Right lung (tissue), 10 donors: ENCODE measurements at places on chromosomes 3 and 15.
A peak's percentile ranks its signal among the peaks of the same experiment; 100 is the strongest.

DNA sequence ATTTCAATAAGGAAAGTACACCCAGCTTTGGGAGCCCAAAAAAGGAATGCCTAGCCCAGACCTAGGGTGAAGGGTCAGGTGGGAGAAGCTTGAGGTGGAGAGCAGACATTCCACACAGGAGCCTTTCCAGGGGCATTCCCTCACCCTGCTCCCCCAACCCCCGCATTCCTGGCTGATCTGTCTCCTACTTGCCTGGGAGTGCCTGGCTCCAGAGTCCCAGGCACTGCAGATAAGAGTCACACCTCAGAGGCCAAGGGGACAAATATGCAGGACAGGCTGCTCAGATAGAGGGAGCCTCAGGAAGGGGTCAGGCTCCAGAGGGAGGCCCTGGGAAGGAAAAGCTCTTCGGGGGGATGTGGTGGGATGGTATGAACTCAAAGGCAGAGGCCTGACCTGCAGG is 20.8 kb upstream of the HCN4 start:
- no peak for DNase-seq

DNA sequence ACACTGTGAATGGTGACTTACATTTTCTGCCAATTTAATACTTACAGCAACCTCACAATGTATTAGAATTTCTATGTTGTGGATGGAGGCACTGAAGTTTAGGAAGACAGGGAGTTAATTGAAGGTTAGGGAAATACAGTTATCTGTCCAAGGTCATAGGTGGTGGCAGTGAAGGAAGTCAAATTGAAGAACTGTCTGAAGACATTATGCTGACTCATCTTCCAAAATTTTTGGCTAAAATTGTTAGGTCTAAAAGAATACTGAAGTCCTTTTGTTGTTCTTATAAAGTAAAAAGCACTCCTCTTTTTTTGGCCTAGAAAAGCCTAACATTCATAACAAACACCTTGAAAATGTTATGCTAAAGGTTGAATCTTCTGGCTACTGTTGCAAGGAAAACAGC is 27.7 kb downstream of the EMC4 start:
- no peak for DNase-seq

DNA sequence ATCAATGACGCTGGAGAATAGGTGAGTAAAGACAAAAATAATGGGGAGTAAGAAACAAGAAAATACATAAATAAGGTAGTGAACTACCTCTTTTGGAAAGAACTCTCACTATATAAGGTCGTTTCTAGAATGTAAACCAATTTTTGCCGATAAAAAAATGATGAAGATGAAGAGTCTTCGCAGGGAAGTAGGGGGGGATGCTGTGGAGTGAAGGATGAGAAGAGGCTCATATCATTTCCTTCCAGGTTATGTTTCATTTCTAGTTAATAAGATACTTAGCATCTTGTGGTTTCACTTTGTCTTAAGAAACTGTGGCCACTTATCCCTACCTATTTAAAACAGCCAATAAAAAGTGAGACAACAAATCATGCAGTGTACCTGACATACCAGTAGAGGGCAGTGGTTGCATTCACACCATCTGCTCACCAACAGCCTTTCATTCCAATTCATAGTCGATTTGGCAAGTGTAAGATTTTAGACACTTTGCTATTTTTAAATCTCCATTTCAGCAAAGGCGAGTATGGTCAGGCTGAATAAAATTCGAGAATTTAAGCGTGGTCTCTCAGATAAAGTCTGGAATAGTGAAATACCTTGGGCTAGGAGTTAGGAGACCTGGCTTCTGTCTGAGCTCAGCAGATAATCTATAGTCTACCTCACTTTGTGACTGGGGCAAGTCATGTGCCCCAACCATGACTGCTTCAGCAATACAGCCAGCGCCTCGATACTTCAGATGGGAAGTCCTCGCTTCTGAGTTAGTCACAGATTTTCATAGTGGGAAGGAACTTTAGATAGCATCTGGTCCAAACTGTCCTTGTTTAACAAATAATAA is 28.9 kb upstream of the ICE2 start:
- DNase-seq, result peak; percentile 62

DNA sequence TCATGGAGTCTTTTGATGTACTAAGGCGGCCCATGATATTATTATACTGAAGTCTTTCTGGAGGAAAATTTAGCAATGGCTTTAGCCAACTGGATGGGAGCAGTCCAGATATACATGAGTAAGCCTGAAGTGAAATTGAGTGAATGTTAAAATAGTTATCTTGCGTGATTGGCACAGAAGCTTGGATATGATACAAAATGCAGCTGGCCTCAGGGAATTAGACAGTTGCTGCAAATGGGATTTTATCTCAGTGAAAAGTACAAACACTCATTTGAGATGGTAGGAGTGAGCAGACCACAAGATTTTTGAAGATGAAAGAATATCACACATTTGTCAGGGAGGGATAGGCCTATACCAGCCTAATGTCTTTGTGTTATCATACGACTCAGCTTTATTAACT is 8.9 kb downstream of the LMOD3 start:
- peak; percentile 36 for DNase-seq

DNA sequence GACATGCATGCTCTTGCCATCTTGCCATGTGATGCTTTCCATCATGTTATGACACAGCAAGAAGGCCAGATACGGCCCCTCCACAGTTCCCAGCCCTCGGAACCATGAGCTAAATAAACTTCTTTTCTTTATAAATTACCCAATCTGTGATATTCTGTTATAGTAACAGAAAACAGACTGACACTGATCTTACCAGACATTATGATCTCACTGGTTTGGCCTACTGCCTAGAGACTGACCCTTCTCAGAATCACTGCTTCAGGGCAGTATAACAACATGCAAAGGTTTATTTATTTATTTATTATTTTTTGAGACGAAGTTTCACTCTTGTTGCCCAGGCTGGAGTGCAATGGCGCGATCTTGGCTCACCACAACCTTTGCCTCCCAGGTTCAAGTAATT is 14.0 kb downstream of the ZNF619 start:
- DNase-seq, result no peak

DNA sequence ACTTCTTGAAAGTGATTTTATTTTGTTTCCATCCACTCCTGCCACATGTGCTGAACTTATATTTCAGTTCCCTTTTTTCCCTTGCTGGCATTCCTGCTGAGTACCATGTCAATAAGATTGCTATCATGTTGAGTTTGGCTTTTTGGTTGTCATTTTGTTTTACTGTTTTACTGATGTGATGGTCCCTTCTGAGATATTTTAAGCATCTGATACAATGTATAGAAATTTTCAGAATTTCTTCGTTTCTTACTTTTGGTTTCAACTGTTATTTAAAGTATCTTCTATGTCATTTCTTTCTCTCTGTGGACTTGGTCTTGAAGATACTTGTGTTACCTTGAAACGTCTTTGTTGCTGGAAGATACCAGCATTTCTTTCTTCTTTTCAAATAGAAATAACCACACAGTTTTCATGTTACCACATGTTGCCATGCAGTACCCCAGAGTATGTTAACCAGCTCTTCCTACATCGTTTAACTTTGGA is 14.1 kb downstream of the SIDT1 start:
- no peak for DNase-seq

DNA sequence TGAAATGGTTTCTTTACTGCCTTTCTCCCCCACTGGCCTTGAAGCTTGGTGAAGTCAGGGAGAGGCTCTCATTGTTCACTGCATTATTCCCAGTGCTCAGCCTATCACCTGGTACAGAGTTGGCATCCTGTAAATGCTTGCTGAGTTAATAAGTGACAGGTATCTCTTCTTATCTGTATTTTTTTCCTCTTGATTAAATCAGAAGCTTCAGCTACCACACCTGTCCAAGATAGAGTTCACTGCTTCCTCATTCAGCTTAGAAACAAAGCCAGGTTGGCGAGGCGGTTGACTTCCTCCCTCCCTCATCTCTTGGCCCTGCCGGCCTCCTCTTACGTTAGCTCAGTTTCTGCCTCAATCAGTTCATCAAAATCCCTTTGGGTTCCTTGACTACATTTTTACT is 142.8 kb downstream of the LIPC start:
- no peak for DNase-seq

DNA sequence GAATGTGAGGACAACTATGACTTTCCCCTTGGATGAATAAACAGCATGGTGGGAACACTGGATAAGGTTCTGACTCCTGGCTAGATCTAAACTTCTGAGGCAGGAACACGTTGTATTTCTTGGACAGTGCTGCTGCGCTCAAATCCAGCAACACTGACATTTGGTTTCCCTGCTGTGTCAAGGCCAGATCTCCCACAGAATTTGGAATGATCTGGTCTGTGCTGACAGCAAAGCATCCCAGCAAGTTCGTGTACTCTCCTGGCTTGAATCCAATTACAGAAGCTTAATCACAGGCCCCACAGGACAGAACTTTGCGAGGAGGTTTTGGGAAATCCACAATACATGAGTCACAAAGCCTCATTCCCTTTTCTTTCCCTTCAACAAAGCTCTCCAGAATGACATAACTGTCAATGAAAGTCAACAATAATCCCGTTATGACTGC is 92.5 kb downstream of the ADAMTS9 start:
- no peak for DNase-seq

GRCh38 chr3:32821686-32822296 is 4.0 kb downstream of the TRIM71 start:
- DNase-seq, result no peak

DNA sequence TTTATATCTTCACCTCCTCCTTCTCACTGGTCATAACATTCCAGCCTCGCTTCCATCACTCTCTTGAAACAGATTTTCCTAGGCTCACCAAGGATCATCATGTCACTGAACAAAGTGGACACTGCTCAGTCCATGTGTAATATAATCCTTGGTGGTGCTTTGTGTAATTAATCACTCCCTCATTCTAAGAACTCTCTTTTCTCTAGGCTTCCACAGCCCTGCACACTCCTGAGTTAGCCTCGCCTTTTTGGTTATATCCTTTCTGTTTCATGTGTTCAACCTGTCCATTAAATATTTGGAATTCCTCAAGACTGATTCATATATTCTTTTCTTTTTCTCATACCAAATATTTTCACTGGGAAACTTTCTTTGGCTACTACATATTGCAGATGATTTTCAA is 440.8 kb downstream of the PYDC2 start:
- no peak for DNase-seq

DNA sequence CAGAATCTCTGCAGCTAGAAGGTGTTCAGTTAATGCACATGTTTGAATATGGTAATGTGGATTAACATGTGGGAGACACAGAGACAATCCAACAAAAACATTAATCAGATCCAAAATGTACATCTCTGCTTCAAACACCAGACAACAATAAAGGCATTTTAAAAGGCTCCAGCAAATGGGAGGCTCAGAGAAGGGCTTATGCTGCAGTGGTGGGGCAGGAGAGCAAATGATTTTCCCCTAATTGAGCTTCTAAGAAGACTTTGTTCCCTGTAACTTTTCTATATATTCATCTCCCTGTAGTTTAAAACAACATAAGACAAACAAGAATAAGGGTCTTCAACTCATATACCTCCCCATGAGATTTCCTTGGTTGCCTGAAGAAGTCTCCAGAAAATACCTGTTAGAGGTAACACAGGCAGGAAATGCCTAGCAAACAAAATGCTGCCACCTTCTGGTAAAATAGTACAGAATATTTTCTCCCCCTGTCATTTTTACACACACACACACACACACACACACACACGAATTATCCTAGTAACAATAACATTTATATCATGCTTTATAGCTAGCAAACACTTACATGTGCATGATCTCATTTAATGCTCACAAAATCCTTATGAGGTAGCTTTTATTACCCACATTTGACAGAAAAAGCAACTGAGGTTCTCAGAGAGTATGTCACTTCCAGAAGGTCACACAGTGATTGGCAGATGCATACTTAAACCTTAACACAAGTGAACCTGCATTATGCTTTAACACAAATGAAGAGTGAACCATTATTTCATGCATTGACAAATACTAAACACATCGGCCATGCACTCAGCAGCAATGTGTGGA is 123.4 kb upstream of the MB21D2 start:
- no peak for DNase-seq

DNA sequence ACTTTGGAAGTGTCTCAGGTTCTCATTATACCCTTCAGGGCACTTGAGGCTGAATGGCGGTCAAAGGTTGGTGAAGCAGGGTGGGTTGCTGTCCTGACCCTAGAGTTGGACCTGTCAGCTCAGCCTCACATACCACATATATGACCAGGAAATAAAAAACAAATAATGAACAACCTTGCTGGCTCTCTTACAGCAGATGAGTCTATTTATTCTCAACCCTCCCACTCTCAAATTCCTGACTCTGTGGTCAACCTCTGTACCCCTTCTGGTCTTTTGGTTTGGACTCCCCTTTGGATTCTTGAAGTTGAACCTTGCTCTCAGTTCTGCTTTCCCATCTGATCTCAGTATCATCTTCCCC is 16.9 kb downstream of the PPP2R3A start:
- no peak for DNase-seq

DNA sequence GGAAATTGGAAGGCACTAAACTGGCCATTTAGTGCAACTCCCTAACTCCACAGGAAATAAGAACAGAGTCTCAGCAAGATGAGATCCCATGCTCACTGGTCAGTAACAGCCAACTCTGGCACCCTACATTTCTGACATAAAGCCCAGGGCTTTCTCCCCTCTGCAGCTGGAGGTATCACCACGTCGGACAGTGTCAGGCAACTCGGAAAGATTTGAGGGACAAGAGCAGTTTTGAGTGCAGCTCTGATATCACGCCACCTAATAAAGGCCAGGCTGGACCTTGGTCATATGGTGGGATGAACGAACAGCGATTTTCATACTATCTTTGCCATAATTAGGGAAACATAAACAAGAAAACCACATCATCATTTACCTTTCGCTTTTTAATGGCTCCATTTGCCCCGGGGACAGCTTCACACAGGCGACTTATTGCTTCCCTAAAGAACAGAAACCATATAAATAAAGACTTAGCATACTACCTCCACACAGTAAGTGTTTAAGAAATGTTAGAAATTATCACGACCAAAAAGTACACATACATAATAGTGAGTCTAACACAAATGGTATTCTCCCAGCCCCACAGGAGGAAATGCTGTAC is 12.5 kb downstream of the EID1 start:
- DNase-seq, result no peak

DNA sequence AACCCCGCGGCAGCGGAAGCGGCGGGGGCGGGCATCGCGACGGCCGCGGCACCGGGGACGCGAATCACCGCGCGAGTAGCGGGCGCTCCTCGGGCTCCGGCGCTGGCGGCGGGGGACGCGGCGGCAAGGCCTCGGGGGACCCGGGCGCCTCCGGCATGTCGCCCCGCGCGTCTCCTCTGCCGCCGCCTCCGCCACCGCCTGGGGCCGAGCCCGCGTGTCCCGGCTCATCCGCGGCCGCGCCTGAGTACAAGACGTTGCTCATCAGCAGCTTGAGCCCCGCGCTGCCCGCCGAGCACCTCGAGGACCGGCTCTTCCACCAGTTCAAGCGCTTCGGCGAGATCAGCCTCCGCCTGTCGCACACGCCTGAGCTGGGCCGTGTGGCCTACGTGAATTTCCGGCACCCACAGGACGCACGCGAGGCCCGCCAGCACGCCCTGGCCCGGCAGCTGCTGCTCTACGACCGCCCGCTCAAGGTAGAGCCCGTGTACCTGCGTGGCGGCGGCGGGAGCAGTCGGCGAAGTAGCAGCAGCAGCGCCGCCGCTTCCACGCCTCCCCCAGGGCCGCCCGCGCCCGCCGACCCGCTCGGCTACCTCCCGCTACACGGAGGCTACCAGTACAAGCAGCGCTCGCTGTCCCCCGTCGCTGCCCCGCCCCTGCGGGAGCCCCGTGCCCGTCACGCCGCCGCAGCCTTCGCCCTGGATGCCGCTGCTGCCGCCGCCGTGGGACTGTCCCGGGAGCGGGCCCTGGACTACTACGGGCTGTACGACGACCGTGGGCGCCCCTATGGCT is 675 bp downstream of the RBM15B start:
- DNase-seq, result no peak
